ENCODE measurements at places on chromosomes 12 and 14.

DNA sequence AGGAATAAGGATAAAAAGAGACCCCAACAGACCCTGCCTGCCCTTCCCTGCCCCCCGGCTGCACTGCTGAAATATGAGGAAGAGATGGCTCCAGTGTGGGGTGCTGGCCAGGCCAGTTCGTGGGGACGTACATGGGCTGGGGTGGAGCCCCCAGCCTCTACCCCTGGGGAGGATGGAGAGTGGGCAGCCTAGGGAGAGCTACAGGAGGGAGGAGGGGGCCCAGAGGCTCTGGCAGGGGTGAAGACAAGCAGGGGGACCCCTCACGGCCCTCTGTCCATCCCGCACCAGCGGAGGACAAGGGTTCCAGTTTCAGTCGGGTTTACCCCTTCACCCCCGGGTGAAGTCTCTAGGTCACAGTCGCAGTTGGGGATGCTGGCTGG is 11.0 kb upstream of the RPLP0 start:
- no peak for DNase-seq

DNA sequence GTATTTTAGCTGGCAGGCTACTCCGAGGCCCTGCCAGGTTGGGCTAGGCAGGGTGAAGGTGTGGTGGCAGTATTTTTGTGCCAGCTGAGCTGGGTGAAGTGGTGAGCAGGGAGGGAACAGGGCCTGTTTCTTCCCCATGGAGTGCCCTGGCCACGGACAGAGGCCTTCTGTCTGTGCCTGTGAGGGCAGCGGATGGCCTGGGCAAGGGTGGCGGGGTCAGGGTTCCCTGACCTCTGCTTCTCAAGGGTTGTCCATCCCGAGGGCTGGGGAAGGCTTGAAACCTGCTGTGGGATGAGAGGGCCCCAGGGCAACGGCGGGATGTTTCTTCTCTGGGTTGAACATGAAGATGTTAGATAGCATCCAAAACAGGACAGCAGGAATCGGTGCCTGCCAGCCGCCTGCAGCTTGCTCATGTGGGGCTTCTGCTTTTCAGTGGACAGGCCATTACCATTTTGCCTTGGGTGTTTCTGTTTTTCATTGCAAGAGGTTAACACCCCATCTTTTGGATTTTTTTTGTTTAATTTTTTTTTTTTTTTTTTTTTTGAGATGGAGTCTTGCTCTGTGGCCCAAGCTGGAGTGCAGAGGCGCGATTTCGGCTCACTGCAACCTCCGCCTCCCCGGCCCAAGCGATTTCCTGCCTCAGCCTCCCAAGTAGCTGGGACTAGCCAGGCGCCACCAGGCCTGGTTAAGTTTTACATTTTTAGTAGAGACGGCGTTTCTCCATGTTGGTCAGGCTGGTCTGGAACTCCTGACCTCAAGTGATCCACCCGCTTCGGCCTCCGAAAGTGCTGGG is 3.3 kb downstream of the MTA1 start:
- DNase-seq: no peak

DNA sequence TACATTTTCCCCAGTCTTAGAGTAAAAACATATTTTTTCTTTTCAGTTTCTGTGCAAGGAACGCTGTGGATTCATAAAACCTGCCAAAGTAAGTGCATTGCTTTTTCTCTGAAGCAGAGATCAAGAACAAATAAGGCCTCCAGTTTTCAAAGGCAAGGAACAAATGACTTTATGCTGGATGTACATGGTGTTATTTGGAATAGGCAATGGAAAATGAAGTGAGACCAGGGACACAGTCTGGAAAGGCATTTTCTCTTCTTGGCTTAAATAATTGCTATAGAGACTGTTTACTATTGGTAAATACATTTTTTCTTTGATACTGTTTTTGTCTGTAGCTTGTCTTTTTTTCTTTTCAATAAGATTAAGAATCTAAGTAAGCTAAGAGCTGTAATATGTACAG is 725.9 kb upstream of the MDGA2 start:
- DNase-seq: no peak

DNA sequence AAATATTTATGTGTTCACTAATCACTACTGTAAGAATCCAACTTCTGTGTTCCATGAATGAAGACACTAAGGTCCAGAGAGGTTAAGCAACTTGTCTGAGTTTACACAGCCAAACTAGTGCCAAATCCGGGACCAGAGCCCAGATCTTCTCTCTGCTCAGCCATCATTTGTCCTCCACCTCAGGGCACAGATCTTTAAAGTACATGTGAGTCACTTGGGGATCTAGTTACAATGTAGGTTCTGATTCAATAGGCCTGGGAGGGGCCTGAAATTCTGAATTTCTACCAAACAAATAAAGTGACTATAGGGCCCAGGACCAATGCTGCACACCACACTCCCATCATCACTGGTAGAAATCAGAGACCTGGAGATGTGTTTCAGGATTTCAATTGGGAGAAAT is 162.9 kb downstream of the GXYLT1 start:
- DNase-seq: no peak

GRCh38 chr12:97567619-97568110 is 105.1 kb downstream of the RMST start:
- DNase-seq: no peak

DNA sequence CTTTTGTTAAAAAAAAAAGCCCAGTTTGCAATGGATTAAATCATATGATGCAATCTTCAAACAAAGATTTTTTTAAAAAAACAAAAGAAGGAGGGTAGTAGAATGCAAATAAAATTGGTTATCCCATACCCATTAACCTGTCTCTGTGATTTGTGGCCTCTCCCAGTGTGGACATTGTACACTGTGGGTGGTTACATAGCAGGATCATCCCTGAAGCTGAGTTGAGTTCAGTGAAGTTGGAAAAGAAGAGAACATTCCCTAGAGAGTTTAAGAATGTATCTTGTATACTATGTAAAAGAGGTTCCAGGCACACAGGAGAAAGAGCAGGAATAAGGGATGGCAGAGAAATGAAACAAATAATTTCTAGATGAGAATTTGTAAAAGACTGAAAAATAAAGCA is 142.4 kb upstream of the SLC16A7 start:
- DNase-seq: no peak

GRCh38 chr12:49897276-49897675 is 6.4 kb downstream of the FAIM2 start:
- no peak for DNase-seq

- peak; percentile 50 for DNase-seq
Measured at GRCh38 chr12:53452159-53453077, 516 bp downstream of the PCBP2 start.

GRCh38 chr14:33516898-33517436 is 433.9 kb downstream of the EGLN3 start:
- DNase-seq: no peak

- no peak for DNase-seq
Measured at GRCh38 chr12:121717041-121717699, 4.6 kb downstream of the TMEM120B start.

- no peak for DNase-seq
Measured at GRCh38 chr14:69559581-69560011, 15.1 kb downstream of the CCDC177 start.

- no peak for DNase-seq
Measured at GRCh38 chr12:62767496-62767895, 167.5 kb downstream of the PPM1H start.

GRCh38 chr14:54622192-54622958 is 55.4 kb downstream of the SAMD4A start:
- DNase-seq: no peak

DNA sequence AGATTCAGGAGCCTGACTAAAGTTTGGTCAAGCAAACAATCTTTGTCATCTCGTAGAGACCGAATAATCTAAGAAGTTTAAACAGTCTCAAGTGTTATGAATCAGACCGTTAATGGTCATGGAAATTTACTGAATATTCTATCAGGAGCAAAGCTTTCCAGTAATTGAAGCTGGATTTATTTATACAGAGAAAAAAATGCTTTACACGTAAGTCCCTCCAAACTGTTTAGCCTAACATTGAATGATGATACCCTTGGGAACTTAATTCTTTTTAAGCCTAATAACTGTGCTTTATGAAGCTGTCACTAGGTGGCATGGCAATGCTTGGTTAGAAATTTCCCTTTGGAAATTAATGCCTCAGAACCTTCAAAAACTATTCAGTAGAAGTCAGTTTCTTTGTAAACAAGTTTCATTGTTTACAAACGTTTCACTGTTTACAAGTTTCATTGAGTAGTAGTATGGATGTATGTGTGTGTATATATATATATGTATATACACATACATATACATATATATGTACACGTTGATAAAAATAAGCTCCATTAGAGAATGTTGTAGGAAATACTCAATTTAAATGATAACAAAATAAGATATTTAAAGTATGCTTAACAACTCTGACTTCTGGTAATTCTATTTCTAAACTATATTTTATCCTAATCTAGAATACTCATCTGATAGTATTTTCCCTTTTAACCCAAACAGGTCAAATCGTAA is 32.1 kb downstream of the DEPDC4 start:
- no peak for DNase-seq

- no peak for DNase-seq
Measured at GRCh38 chr12:5996459-5996858, 51.4 kb upstream of the ANO2 start.

DNA sequence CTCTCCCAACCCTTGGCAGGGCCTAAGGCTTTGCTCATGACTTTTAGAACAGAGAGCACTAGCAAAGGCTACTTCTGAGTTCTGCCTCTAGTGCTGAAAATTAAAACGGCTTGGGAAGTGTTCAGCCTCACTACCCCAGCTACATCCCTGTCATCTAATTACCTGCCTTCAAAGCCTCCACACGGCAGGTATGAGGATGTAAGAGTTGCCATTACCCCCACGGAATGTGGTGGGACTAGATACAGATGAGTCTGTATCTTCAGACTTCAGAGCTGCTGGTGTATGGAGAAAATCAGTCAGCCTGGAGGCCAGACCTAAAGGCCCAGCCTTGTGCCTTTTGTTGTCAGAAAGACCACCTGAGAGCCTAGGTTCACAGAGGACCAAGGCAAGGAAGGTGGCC is 214.6 kb upstream of the NOS1 start:
- no peak for DNase-seq

GRCh38 chr12:19837543-19837942 is 398.3 kb downstream of the AEBP2 start:
- no peak for DNase-seq

DNA sequence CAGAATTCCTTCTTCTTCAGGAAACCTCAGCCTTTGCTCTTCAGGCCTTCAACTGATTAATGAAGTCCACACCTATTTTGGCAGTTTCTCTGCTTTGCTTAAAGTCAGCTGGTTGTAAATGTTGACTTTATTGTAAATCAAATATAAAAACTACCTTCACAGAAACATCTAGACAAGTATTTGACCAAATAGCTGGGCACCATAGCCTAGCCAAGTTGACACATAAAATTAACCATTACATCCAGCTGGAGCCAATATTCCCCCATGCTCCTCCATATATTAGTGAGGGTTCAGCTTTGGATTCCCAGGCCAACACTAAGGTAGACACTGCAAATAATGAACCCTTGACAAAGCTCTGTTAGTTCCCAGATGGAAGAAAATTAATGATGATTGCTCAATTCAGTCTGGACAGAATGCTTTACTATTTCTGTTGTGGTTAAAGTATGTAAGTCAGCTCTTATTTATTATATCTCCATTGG is 125.5 kb downstream of the ZFP36L1 start:
- no peak for DNase-seq

DNA sequence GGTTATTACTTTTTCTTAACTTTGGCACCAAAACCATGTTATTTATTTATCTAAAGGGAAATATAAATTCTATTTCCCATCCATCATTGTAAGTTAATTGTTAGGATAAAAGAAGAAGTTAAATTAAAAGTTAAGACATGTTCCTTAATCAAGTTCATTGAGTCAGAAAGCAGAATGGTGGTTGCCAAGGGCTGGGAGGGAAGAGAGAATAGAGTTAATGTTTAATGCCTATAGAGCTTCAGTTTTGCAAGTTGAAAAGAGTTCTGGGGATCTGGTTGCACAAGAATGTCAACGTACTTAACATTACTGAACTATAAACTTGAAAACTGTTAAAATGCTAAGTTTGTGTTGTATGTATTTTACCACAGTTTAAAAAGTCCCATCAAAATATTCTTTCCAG is 63.2 kb upstream of the NR2C1 start:
- no peak for DNase-seq

- no peak for DNase-seq
Measured at GRCh38 chr12:76569685-76570604, 10.4 kb upstream of the OSBPL8 start.

DNA sequence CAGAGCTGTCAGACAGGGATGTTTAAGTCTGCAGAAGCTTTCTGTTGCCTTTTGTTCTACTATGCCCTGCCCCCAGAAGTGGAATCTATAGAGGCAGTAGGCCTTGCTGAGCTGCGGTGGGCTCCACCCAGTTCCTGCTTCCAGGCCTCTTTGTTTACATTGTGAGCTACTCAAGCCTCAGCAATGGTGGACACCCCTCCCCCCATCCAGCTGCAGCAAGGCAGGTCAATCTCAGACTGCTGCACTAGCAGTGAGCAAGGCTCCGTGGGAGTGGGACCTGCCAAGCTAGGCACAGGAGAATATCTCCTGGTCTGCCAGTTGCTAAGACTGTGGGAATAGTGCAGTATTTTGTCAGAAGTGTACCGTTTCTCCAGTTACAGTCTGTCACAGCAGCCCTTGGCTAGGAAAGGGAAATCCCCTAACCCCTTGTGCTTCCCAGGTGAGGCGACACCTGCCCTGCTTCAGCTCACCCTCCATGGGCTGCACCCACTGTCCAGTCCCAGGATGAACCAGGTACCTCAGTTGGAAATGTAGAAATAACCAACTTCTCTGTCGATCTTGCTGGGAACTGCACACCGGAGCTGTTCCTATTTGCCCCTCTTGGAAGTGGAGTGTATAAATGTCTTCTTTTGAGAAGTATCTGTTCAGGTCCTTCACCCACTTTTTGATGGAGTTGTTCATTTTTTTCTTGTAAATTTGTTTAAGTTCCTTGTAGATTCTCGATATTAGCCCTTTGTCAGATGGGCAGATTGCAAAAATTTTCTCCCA is 213.5 kb upstream of the SLC38A2 start:
- DNase-seq: no peak

DNA sequence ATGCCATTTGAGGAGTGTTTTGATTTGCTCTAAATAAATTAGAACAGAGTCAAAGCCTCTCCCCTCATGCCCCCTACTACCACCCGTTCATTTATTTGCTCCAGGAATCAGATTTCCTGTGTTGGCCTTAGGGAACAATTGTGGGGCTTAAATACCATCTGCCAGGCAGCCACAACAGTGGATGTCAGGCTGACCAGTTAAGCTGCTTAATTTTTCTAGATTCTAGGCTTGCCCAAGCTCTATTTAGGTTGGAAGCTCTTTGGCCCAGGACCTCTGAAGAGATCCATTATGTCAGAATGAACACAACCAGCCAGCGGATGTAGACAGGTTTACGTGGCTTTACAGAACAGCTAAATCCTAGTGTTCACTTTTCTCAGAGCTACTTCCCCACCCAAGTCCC is 1.0 kb upstream of the TIMELESS start:
- DNase-seq: no peak

DNA sequence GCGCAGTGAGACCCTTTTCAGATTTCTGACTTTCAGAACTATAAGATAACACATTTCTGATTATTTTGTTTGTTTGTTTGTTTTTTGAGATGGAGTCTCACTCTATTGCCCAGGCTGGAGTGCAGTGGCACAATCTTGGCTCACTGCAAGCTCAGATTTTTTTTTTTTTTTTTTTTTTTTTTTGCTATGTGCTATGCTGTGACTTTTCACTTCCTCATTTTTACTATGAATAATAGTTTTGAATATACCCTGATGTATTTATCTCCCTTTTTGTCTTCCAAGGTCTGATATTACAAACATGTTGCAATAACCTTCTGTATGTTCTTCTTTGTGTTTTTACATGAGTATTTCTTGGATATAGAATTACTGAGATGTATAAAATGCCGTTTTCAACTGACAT is 658.7 kb upstream of the SEL1L start:
- DNase-seq: no peak

Measured in GM12891 (cell line).